ENCODE measurements at places on chromosomes 3 and 15.

GRCh38 chr3:45965253-45965652, 22.0 kb downstream of the CXCR6 start:
- no peak for DNase-seq

DNA sequence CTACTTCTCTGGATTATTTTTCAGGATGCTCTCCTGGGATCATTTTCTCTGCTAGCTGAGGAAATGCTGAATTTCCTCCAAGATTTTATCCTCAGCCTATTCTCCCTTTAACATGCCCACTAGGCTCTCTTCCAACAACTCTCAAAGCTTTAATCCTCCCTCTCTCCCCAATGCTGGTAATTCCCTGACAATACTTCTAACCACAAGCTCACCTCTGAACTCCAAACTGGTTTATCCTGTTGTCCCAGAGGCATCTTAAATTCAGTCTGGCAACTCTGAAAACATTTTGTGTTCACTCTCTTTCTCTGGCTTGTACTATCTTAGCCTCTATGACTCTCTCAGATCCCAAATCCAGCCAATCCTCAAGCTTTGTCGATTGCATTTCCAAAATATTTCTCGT, 490.3 kb downstream of the MECOM start:
- no peak for DNase-seq

DNA sequence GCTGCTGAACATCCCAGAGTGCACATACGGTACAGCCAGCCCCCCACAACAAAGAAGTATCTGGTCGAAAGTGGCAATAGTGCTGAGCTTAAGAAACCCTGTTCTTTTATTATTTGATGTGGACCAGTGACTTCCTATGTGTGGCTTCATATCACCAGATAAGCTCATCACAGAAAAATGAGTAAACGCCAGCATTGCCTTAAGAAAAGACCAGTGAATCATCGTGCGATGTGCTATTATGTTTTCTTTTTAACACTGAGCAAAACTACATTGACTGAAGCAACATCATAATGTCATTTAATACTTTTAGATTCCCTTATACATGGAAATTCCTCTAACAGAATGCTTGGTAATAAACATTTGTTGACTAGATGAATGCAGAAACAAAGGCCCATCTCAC, 45.2 kb upstream of the ARRDC4 start:
- DNase-seq: no peak

GRCh38 chr3:106117490-106117858, 248.7 kb upstream of the CBLB start:
- DNase-seq: no peak

DNA sequence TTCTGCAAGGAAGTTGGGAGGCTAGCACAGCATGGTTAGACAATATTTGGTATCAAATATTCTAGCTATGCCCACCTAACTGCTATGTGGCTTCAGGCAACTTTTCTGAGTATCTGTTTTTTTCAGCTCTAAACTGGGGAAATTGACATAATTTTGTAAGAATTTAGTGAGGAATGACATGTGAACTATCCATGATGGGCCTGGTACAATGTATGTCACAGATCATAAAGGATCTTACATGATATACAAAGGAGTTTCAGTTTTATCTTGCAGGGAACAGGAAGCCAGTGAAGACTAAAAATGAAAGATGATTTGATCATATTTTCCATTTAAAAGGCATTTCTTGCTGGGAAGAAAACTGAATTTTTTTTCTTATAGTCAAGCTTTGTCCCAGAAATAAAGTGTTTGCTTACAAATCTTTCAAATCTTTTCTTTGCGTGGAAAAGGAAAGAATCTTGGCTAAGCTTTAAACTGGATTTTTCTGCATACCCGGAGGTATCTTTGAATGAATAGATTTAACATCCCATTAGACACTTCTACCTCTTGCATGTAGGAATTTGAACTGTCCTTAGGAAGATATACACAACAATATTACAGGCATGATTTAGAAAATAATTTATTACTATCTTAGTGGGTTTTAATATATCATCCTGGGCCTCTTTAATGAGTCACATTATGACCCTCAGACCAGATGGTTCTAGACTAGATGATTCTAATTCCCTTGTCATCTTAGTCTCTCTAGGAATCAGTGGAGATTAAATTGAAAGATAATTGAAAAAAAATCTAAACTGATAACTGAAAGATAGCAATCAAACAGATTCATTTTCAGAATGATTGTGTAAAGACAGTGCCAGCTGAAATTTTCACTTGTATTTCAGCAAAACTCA, 436.0 kb upstream of the THBS1 start:
- DNase-seq: no peak

GRCh38 chr3:38649500-38650247, at the start of gene SCN5A:
Gene SCN5A (minus strand): TSS chr3:38649687. CDS start chr3:38633307, 16,380 bp downstream.
- peak; percentile 38 for DNase-seq

GRCh38 chr15:59371458-59372351, 966 bp downstream of the MYO1E start:
- DNase-seq: no peak

GRCh38 chr3:72310419-72311380, 525.8 kb upstream of the PROK2 start:
- DNase-seq: peak; percentile 58

DNA sequence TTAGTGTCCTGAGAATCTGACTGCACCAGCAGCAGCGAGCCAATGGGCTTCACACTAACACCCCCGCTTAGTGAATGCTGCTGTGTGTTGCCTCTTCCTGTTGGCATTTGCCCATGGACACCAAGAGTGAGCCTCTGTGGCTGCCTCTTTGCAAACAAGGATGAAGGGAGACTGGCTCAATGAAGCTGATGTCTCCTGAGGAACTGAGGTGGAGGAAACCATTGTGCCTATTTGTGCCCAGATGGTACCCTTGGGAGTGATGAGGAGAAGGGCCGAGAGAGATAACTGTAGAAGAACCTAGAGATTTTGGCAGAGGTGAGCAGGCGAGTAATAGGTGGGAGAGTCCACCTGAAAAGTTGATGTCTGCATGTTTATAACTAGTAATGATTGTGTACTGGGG, 51.2 kb downstream of the IL20RB start:
- DNase-seq: no peak

DNA sequence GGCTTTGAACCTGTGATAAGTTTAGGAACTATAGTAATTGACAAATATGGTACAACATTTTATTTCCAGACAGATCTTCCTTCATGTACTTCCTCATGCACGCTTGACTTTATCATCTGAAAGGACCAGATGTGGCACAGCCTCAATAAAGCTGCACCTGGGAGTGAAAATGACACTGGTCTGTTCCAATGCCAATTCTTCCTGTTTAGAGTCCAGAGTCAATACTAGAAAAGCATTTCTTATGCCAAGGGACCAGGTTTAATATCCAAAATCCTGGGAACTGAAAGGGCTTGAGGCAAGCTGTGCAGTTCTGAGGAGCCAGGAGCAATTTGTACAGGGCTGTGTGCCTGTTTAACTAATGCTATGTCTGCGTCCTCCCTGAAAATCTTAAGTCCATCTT, 15.3 kb downstream of the DPH6 start:
- no peak for DNase-seq

- no peak for DNase-seq
Observed at GRCh38 chr3:126340943-126341754, 16.1 kb downstream of the KLF15 start.

GRCh38 chr3:171306631-171307030, 153.6 kb downstream of the TNIK start:
- DNase-seq: no peak

- DNase-seq: no peak
Observed at GRCh38 chr3:69313251-69313650, 72.6 kb downstream of the FRMD4B start.

DNA sequence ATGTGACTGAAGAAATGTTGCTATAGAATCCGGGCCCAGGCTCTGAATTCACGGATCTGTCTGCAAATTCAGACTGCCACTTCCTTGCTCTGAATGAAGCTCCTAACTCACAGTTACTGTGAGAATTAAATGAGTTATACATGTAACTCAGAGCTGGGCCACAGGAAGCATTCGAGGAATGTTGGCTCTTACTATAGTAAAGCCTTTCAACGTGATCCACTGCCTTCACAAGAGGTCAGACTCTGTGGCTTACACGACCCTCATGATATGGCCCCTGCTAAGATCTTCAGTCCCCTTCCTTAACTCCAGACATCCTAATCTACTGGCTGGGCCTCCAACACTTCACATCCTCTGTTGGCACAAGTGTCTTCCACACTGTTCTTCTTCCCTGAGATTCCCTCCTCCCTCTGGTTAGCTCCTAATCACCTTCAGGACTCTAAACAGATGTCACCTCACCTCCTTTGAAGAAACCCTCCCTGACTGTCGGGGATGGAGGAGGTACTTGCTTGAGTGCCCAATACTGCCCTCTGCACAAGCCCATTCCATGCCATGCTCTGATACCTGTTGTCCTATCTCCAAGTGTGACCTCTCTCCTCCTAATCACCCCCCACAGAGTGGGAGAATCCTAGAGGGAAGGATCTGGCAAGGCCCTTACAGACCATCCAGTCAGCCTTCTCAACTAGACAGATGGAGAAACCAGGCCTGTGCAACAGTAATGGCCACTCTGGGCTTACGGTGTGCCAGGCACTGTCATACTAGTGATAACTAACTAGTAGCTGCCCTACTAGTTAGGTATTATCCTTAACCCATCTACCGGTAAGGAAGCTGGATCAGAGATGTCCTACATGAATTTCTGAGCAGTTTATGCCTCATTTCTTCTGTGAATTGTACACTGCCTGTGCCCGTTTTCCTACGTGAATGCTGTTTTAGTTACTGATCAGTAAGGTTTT, 1.3 kb downstream of the ACTR8 start:
- no peak for DNase-seq

GRCh38 chr3:125141596-125142419, 70.7 kb downstream of the SLC12A8 start:
- DNase-seq: no peak

DNA sequence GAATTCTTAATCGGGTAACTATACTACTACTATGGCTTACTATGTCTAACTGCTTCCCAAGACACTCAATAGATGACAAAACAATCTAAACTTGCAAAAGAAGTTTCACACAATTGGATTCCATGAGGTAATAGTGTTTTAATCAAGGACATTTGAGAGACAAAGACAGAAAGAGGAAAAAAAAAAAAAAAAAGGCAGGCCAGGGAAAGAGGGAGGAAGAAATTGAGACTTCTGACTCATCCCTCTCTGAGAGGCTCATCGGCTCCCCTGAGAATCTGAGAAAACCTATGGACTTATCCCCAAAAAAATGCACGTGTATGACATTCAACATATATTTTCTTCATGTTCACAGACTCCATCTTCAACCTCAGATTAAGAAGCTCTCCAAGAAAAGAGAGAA, 61.0 kb downstream of the SCAPER start:
- no peak for DNase-seq

DNA sequence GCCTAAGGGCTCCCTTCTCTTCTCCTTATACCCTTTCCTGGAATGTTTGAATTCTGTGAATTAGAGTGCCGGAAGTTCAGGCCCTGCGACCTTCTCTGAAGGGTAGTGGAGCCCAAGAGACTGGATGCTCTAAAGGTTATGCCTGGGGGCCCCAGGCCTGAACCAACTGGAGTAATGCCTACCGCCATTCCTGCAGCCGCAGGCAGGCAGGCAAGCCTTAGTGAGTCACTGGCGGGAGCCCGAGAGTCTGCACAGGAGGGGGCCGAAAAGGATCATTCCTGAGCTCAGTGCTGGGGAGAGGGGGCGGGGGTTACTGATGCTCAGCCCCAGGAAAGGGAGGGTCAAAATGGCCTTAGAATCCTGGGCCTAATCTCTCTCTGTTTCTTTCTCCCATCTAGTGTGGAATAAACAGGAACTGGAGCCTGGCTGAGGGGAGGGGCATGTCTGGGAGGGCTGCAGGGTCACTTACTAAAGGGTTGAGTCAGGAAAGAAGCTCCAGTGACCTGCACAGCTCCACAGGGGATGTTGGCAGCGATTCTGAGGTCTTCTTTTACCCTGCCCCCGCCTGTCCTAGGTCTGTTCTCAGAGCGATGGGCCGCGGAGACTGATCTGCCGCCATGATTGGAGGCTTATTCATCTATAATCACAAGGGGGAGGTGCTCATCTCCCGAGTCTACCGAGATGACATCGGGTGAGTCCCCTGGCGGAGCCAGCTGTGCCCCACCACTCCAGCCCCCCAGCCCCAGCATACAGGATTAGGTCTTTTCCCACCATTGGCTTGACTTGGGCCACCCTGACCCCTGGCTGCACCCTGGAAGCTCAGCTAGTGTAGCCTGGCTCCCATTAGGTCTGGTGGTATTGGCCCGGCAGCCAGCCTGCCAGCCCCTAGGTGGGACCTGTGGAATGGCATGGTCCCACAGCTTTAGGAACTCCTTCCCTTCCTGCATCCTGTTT, 2.0 kb downstream of the AP2M1 start:
- DNase-seq: peak; percentile 50

GRCh38 chr15:56832125-56832524, 86.3 kb upstream of the TCF12 start:
- DNase-seq: no peak

DNA sequence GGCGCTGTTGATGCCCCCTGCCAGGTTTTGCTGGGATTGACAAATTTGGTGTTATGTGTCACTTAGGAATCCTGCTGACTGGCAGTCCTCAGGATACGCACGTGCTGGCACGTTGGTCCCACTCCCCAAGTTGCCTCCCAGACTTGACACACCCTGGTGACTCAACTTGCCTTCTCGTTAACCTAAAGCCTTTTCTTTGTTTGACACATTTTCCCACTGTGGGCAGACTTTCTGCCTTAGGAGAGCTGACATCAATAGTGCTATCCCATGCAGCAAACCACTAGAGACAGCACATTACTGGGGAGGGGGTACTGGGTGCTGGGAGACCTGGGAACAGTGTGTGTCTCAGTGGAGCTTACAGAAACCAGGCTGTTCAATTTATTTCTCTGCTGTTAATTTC, 104.3 kb downstream of the OXNAD1 start:
- DNase-seq: no peak

DNA sequence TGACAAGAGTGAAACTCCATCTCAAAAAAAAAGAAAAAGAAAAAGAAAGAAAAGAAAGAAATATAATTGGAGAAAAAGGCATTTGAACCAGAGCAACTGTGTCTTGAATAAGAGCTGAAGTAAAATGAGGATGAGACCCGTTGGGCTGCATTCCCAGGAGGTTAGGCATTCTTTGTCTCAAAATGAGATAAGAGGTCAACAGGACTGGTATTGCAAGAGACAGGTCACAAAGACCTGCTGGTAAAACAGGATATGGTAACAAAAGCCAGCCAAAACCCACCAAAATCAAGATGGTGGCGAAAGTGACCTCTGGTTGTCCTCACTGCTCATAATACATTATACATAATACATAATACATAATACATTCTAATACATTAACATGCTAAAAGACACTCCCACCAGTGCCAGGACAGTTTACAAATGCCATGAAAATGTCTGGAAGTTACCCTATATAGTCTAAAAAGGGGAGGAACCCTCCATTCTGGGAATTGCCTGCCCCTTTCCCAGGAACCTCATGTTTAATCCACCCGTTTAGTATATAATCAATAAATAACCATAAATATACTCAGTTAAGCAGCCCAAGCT, 8.6 kb upstream of the TIPIN start:
- DNase-seq: no peak
